Endothelial cell of coronary artery (primary cell): ENCODE measurements at places on chromosomes 7 and 10. TPM values are rescaled to one million over a fixed set of nuclear protein-coding genes. Genes with fewer than 3 reads are reported as not detected.

LIPN gene
- not detected in 2 replicates for total RNA-seq

DGKI gene
- total RNA-seq = 0.36 and 1.0 TPM in 2 replicates

FAM24B gene
- 6.6 and 9.7 TPM in 2 replicates for total RNA-seq

CYP3A7 gene
- not detected in 2 replicates for total RNA-seq

MICALL2 gene
- total RNA-seq = 13.4 and 37.8 TPM in 2 replicates
